ENCODE measurements at places on chromosomes 1 and 21.

- ATAC-seq = peak; percentile 77
These were observed 29.7 kb upstream of the TRABD2B start for GRCh38 chr1:48026701-48027532.

DNA sequence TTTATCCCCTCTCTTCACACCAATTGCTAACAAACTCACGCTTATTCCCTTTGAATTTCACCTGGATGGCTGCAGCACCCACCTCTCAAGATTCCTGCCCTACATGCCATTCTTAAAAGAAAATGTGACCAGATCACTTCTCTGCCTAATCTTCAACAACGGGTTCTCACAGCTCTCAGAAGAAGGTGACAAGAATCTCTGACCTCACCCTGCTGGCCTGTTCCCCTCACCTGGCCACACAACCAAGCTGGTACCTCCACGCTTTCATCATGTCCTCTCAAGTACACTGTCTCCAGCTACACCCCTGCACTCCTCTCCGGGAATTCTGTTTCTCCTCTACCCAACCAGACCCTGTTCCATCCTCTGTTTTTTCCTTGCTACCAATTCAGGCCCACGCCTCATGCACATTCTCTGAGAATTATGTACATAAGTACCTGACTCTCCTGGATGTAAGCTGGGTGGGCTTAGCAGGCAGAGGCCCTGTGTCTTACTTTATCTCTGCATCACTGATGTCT, 5.9 kb upstream of the LSS start:
- ATAC-seq = no peak

DNA sequence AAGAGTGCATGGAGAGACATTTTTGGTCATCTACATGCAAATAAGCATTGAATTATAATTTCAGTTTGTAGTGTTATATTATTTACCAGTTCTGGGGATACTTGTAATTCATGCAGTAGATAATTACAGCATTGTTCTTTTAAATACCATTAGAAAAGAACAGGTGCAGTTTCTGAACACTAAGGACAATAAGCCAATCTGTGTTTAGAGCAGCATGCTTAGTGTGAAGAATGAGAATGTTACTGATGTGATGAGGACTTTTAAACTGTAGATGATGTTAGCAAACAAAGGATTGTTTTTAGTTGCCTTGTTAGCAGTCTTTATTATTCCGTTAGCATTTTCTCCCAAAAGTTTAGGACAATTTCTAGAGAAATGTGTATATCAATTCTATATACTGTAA, 348.3 kb downstream of the BRINP3 start:
- no peak for ATAC-seq

GRCh38 chr1:172704420-172705210, 45.7 kb downstream of the FASLG start:
- ATAC-seq = no peak

DNA sequence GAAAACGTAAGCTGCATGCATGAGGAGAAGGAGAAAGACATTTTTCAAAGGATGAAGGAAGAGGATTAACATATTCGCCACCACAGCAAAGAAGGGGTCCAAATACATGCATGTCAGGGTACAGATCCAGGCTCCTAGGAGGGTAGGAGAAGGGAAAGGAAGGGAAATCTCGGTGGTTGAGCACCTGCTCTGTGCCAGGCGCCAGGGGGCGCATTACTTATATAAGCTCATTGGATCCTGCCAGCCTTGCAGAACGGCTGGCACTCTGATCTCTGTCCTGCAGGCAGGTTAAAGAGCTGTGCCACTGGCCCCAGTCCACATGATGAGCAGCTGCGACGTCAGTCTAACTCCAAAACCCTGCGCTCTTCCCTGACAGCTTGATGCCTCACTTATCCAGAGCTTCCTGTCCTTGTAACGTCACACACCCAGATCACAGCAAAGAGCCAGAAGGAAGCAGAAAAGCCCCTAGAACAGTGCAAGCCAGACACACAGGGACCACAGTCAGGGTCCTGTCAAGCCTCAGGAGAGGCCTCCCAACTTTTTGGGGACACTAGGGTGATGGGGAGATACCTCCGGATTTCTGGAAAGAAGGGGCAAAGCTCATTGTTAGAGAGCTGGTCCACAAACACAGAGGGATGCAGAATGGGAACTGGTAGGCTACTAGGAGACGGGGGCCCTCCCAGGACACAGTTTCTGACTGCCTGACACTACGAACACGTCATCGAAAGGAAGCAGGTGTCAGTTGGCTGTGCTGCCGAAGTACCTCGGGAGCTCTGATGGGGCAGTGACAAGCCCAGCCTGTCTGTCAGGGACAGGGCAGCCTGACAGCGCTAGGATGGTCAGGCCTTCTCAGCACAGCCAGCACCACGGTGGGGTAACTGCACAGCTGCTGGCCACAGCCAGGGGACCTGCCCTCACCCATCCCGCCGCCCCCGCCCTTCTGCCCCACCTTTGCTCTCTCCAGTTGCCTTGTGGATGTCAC, 99.1 kb downstream of the BEND5 start:
- peak; percentile 76 for ATAC-seq

GRCh38 chr1:172999349-172999748, 51.4 kb downstream of the TNFSF18 start:
- no peak for ATAC-seq

GRCh38 chr1:53525595-53525994, 66.4 kb downstream of the DMRTB1 start:
- no peak for ATAC-seq

GRCh38 chr1:46086576-46086975, 45.9 kb downstream of the PIK3R3 start:
- no peak for ATAC-seq

GRCh38 chr1:112675728-112676381, 1.4 kb downstream of the MOV10 start:
- ATAC-seq = no peak

- no peak for ATAC-seq
These were observed 1.9 kb upstream of the TPM3 start for GRCh38 chr1:154193821-154194220.

DNA sequence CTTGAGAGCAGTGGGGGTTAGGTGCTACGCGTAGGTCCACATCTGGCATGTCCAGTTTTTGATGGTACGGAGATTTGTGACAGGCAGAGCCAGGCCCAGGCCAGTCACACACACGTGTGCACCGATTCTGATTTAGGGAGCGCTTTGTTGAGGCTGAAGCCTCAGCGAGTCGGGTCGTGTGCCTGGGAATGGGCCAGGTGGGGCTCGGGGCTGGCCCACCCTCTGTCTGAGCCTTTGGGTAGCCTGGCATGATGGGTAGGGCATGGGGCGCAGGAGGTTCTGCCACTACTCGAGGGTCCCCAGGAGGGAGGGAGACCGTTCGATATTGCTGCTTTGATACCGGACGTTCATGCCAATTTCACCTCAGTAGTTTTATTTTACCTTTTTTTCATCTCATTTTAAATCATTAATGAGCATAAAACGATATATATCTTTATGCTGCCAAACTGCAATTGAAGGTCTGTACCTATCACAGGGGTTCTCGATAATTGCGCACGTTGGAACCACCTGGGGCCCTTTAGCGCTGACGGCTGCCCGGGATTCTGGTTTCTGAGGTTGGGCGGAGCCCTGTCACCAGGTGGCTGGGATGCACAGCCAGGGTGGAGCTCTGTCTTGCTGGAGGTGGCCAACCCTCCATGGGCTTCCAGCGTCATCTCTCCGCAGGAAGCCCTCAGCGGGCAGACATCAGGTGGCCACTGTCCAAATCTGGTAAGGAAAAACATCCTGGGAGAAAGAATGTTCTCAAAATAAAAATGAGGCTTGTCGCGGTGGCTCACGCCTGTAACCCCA, 71.9 kb downstream of the SCCPDH start:
- ATAC-seq = no peak

- ATAC-seq = peak; percentile 81
These were observed 348.7 kb downstream of the PAPPA2 start for GRCh38 chr1:176811511-176812288.

DNA sequence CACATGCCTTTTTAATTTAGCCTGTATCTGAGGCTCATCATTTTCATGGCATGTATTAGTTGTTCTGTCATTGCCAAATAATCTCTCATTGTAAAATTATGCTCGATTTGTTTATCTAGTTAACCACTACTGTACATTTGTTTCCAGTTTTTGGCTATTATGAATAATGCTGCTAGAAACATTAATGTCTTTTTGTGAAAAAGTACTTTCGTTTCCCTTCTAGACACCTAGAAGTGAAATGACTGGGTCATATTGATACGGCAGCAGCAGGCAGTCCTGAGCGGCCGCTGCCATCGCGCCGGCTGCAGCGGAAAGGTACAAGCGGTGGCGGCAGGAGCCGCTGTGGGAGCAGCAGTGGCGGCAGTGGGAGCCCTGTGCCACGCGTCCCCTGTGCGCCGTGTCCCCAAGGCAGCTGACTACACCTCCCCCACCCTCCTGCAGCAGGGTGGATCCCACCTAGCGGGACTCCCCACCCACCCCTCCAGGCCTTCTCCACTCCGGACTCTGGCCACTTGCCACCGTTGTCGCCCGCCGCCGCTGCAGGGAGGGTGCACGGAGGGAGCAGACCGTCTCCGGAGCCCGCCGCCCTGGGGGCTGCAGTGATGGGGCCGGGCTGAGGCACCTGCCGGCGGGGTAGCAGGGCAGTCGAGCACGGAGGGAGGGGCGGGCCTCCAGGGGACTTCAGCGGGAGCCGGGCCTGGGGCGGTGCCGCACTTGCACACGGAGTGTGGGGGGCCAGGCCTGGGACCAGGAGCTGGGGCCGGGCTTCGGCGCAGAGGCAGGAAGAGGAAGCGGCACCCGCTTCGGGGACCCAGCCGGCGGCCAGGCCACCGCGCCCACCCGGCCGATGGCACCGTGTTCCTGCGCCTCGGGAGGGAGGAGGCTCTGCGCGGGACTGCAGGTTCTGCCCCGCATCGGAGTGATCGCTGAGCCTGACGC, 66.8 kb upstream of the RGS7 start:
- ATAC-seq = peak; percentile 95

GRCh38 chr1:225763716-225764548, 13.7 kb upstream of the SRP9 start:
- no peak for ATAC-seq

DNA sequence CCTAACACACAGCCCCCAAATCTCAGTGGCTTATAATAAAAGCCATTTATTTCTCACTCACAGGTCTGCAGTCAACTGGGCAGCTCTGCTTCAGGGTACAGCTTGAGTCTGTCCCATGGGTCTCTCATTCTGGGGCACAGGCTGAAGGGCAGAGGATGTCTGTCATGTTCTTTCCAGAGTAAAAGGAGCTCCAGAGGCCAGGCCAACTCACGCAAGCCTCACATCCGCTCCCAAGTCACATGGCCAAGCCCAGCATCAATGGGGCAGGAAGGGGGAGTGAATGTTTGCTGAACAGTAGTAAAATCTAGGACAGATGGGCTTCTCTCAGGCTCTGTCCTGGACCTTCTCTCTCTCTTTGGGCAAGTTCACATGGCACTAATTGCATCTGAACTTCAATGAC, 7.1 kb upstream of the SSBP3 start:
- peak; percentile 59 for ATAC-seq

GRCh38 chr1:25517476-25518394, 25.7 kb upstream of the LDLRAP1 start:
- ATAC-seq = no peak

DNA sequence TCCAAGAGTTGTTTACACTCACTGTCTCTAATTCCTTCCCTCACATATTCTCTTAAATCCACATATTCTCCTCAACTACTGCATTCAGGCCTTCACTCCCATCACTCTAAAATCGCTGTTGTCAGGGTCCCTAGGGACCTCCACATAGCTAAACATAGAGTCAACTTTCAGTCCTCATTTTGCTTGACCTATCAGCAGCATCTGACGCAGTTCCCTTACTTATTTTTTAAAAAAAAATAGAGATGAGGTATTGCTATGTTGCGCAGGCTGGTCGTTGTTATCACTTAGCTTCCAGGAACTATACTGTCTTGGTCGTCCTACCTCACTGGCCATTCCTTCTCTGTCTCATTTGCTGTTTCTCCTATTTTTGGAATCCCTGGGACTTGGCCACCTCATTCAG, 11.7 kb upstream of the PLEKHO1 start:
- ATAC-seq = no peak

GRCh38 chr1:85339089-85339488, 62.7 kb upstream of the BCL10 start:
- ATAC-seq = no peak

- no peak for ATAC-seq
These were observed 1.0 kb downstream of the KRTCAP2 start for GRCh38 chr1:155171836-155172731.

DNA sequence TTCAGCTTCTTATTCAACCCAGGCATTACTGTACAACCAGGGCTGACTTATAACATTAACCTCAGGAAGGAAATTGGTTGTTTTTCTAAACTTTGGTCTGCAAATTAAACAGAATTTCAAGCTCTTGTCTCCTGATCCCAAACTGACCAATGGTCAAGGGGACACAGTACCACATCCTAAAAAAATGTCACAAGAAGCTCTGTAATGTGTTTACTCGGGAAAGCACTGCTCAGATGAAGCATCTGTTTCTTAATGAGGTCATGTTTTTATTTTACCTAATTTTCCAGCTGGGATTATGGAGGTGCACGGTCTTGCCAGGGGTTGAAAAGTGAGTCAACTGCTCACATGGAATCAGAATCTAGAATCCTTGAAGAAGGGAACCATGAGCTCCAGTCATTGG, 18.7 kb downstream of the ADAMTS5 start:
- no peak for ATAC-seq

- no peak for ATAC-seq
These were observed 4.7 kb downstream of the SHISA4 start for GRCh38 chr1:201893431-201893830.

DNA sequence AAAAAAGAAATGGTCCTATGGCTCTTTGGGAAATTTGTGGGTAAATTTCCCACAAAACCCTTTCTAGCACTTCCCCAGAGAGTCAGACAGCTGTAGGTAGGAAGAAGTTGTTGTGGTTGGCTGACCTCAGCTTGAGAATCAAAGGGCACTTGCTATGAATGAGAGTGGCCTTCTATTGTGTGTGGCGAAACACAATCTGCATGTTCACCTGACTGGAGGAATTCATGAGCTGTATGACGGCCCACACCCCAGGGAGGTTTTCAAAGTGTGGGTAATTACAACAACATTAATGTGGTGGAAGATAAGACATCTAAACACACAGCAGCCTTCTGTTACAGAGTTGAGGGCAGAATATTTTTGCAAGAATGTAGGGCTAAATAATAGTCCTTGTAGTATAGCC, 38.8 kb downstream of the NGF start:
- ATAC-seq = no peak
